ENCODE measurements at places on chromosomes 6 and 20.

DNA sequence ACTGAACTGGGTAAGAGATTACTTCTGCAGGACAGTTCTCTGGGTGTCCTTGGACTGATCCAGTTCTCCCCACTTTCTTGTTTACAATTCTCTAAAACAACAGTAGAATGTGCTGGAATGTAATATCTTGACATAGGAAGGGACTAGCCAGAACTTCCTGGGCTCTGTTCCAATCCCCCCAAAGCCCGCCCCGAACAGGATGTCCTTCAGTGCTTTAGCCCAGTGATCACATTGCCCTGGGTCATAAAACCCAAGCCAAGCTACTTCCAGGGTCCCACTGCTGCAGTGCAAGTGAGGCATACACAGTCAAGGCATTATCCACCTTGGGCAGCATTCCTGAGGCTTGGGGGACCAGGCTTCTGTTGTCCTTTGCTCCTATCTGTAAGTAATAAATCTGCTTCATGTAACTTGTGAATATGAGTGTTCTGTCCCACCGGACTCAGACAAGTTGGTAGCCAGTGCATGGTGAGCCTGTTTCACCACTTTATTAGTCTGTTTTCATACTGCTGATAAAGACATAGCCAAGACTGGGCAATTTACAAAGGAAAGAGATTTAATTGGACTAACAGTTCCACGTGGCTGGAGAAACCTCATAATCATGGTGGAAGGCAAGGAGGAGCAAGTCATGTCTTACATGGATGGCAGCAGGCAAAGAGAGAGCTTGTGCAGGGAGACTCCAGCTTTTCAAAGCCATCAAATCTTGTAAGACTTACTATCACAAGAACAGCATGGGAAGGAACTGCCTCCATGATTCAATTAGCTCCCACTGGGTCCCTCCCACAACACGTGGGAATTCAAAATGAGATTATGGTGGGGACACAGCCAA, 23.5 kb downstream of the FITM2 start:
- no peak for DNase-seq

- peak; percentile 29 for DNase-seq
Measured at GRCh38 chr20:20317621-20318364, 50.1 kb upstream of the INSM1 start.

DNA sequence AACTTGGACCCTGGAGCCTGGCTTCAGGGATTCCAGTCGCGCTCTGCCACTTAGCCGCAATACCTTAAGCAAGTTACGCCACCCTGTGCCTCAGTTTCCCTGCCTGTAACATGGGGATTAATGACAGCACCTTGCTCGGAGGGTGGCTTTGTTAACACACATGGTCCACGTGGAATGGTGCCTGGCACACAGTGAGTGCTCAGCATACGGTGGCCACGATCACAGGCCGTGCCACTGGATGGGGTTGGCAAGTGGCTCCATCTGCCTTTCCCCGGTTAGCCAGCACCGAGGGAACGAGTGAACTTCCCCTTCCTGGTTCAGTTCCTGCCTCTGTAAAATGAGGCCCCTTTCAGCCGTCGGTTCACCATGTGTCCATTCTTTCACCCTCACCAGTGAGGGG, 17.2 kb downstream of the C6orf132 start:
- no peak for DNase-seq

DNA sequence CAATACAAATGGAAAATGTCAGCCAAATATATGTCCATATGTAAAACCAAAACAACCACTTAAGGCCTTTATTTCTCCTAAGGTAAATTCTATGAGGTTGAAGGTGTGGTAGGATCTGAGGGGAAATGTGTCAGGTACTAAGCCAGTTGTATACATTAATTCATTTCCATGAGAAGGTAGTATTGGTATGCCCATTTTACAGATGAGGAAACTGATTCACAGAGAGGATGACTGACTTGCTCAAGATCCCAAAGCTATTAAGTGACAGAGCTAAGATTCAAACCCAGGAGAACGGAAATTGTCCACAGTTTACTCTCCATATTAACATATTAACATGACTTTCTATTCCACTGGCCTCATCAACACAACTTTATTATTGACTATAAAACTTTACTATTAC, 64.1 kb upstream of the MAP7 start:
- no peak for DNase-seq

DNA sequence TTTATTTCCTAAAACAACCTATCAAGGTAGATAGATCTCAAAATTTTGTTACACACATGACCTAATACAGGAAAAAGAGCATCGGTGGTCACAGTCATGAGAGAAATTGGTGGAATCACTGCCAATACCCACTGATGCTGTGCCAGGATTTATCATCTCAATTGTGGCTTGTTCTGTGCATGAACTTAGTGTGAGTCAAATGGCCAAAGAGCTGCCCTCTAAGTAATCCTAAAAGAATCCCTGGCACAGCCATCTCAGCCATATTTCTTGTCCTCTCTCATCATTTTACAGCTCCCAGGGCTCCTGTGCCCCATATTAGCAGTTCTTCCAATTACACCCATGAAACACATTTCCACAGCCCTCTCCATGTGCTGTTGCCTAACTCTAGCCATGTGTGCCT, 6.1 kb downstream of the GSTA5 start:
- DNase-seq: no peak

GRCh38 chr20:4063631-4064030, 48.3 kb upstream of the RNF24 start:
- DNase-seq: no peak

- peak; percentile 37 for DNase-seq
Measured at GRCh38 chr6:1389369-1390132, at the start of gene FOXF2. Gene FOXF2 (plus strand): TSS chr6:1389576. CDS start chr6:1389948, 372 bp downstream.

- DNase-seq: no peak
Measured at GRCh38 chr6:81067057-81067456, 685.4 kb downstream of the TENT5A start.

DNA sequence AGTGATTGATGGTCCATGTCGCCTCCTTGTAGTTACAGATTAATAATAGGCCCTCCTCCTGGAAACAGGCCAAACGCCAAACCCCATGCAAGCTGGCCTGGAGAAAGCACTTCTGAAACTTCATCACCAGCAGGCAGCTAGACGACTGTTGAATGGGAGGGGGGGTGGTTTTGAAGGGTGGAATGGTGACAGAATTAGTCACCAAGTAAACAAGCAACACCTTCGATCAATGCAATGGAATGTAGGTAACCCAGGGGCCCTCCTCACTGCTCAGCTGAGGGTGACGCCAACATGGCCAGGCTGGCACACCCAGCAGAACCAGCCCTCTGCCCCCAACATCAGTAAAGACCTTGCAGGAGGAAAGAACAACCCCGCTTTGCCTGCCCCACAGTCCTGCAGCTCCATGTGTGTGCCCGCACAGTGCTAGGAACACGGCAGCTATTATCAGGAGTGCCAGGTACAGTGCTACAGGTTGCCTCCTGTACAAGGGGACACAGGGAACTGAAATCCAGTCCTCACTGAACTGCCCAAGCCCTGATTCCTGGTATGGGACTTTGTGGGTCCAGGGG, 2.7 kb downstream of the BCAS1 start:
- no peak for DNase-seq

DNA sequence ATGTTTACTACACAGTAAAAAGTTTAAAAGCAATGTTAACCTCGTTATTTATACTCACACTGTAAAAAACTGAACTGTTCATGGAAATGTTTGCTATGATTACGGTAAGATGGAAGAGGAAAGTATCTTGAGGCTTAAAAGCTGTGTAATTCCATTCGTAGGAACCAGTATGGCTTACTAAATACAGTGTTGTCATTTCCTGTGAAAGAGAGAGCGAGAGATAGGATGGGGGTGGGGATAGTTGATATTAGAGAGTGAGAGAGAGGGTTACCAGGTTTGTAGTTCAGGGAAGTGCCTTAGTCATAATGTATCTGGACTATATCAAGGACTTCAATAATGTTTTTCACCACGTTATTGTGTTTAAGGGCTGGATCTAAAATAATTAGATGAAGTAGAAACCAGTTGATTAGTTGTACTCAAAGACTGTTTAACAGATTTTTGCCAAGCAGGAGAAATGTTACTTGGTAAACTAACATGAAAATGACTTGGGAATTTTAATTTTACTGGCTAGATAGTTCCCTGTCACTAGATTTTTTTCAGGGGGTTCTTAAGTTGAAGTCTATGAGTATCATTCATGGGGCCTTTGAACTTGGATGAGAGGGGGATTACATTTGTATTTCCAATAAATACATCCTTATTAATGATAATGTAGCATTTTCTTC, 30.4 kb downstream of the AFDN start:
- DNase-seq: no peak

DNA sequence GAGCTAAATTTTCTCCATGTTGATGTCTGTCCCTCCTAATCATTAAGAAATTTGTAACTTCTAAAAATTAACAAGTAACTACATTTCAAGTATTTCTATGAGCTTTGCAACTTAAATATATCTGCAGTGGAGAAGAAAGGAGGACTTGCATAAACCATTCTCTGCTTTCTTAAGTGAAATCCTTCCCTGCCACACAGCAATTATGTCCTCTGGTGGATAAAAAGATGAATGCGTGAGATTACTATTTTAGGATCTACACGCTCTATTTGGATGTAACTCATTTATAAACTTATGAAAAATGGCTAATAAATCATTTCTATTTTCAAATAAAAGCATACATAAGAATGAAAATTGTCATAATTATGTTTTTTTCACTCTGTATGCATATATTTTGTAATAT, 338.0 kb upstream of the PTCHD4 start:
- DNase-seq: peak; percentile 5

DNA sequence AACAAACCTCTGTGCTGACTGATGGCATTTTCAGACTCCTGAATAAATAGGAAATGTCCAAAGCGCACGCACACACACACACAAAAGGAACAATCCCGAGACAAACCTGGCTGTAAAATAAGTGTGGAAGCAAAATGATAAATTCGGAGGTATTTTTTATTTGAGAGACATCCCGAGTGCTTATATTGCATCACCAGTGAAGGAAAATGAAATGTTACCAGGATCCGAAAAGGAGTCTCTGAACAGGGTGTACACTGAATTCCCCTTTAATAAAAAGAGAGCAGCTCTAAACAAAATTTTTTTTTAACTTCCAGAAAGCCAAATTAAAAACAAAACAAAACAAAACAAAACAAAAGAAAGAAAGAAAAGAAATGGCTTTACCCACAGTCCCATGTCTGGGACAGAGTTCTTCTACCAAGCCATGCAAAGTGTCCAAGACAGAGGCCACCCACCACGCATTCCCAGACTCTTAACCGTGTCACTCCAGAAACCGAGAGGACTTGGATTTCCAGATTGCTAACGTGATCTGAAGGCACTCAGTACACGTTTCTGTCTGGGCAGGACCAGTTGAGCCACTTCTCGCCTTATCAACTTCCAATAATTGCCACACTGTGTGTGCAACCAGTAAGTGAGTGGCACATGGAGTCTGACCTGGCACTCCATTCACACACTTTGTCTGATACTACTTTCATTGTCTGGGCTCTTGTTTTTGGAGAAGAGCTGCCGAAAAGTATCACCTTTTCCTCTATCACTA, 817 bp downstream of the ME1 start:
- DNase-seq: peak; percentile 66

DNA sequence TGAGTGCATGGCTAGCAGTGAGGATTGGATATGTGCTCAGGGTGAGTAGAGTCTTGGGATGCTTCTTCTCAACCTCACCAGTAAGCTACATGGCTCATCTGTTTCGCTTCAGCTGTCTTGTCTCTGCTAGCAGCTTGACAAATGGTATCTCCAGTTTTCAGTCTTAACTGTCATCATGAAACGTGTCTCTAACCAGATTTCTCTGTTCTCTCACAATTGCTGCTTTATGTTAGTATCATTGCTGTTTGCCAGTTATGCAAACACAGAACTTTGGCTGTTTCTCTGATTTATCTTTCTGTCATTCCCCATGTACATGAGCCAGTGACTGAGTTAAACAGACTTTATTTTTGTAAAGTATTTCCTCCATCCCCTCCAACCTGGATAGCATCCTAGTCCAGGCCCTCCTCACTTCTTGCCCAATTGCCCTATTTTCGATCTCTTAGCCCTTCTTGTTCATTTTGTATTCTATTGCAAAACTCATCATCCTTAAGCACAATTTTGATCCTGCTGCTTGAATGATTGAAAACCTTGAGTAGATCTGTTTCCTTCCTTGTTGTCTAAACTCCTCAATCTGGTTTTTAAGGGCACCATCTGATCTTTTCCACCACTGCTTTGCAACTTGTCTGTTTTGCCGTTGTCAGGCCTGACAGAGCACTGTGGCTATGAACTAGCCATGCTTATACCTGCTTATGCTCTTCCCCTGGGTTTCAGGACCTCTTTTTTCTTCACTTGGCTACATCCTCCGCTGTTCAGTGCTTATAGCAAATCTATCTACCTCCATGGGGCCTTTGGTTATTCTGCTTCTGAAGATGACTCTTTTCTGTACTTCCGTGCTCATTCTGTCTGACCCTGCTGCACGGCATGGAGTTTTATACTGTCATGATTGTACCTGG, 37.7 kb upstream of the ADIG start:
- DNase-seq: no peak

GRCh38 chr6:19835605-19836004, 1.6 kb upstream of the ID4 start:
- DNase-seq: no peak

GRCh38 chr6:44531442-44532015, 144.0 kb downstream of the CDC5L start:
- DNase-seq: no peak

GRCh38 chr6:29567991-29568390, 8.5 kb upstream of the UBD start:
- no peak for DNase-seq

DNA sequence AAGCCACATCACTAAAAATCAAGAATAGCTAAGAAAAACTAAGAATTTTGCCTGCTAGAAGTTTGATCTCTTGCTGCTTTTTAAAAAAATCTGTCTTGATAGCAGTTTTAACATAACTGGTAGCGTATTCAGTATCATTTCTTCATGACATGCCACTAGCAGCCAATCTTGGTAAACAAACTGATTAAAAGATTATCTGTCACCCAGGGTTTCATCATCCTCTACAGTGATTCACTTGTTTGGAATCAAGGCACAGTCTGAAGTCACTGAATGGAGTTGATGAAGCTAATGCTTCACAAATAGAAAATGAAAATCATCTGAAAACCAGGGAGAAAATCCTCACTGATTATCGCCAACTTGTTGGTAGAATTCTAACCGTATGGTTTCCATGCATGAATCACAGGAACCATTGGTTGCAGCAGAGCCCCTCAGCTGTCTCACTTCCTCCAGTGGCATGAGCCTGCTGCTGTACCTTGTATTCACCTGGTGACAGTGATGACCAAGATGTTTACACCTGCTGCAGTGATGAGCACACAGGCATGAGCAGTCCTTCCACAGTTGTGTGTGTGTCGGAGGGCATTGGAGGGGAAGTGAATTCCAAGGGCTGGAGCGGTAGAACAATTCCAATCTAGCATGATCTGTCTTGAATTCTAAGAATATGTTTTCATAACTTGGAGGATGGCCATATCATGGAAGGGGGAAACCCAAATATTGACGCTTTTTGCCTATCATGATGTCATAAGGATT, 275.0 kb downstream of the KHDC1L start:
- no peak for DNase-seq

DNA sequence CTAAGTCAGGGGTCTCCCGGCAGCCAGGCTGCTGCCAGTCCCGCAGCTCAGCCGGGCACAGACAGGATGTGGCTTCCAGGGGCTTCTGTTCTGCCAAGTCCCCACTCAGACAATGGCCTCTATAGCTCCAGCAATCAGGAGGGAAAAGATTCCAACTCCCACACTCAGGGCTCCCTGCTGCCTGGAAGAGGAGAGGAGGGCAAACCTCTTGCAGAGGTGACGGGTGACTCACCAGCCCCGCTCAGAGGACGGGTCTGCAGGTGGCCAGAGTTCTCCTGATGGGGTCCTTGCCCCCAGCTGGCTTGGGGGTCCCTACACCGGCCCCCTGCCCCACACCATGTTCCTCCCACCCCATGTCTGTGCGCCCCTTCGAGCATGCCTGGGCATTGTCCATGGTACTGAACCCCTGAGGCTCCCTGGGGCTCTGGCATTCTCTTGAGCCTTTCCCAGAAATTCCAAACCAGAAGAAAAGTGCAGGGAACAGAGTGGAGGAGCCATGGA, 32.6 kb downstream of the NTSR1 start:
- DNase-seq: no peak

Data from NCI-H1417 (cell line).